NCI-H1417 treated with DMSO at 0.1 percent for 48 hours (cell line): ENCODE measurements at places on chromosomes 6 and 20.

GRCh38 chr6:13575377-13575775 is 975 bp downstream of the SIRT5 start:
- DNase-seq: no peak

DNA sequence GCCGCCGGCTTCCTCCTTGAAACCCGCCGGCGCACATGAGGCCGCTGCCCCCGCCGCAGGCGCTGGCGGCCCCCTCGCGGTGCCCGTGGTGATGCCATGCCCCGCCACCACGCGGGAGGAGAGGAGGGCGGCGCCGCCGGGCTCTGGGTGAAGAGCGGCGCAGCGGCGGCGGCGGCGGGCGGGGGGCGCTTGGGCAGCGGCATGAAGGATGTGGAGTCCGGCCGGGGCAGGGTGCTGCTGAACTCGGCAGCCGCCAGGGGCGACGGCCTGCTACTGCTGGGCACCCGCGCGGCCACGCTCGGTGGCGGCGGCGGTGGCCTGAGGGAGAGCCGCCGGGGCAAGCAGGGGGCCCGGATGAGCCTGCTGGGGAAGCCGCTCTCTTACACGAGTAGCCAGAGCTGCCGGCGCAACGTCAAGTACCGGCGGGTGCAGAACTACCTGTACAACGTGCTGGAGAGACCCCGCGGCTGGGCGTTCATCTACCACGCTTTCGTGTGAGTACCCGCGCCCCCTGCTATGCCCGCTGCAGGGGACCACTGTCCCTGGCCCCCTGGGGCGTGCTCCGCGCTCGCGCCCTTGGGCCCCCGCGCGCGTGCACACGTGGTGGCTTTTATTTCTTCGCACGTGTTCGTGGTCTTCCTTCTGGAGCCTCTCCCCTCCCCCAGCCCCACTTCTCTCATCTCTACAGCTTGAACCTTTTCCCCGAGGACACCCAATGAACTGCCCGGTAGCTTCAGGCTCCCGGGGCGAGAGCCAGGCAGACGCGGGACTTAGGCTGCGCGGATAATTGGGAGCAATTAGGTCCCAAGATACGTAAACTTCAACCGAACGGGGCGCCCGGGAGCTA is 453 bp downstream of the KCNQ5 start:
- DNase-seq: peak; percentile 19

DNA sequence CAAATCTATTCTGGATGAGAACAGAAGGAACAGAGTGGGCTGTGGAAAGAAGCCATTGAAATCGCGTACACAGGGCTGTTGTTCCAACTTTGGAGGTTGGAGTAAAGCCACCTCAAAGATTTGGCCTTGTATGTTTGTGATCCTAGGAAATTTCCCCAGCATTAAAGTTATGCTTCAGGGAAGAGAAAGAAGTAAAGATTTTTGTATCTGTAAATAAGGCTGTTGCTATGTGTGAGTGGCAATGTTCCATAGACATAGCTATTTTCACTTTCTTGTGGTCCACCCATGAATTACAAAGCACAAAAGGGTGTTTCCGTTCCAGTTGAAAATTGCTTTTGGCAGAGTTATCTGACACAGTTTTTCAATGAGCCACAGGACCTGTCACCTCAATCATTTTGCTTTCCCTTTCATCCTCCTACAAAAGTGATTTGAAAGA is 321.3 kb downstream of the TFAP2B start:
- no peak for DNase-seq

DNA sequence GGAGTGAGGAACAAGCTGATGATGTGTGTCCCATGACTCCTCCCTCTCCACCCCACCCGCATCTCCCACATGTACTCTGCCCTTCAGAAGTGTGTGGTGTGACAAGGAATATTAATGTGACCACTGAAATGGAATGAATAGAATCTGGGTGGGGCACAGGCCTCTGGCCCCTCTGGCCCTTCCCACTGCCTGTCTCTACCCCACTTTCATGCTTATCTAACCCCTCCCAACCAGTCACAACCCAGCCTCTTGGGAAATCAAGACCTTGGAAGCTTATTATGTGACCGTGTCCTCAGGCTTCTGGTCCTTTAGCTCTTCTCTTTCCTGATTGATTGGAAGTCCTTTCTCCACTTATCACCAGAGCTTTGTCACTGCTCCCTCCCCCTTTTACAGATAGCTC is 312.2 kb upstream of the SOX4 start:
- no peak for DNase-seq

GRCh38 chr6:114157848-114158247 is 185.0 kb downstream of the HS3ST5 start:
- DNase-seq: no peak

DNA sequence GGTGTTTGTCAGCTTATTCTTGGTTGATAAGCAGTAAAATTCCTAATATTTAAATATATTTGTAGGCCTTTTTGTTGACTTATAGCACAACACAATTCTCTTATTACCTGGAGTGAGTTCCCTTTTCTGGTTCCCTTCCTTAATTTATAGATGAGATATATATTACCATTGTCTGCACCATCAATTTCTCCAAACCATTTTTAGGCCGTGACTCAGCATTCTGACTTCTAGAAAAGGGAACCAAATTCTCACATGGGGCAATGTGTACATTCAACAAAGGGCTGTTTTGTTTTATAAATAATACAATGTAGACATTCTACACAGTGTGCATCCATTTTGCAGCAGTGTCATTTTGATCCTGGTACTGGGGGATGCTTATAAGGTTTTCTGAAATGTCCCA is 52.8 kb downstream of the NCOA7 start:
- DNase-seq: no peak

DNA sequence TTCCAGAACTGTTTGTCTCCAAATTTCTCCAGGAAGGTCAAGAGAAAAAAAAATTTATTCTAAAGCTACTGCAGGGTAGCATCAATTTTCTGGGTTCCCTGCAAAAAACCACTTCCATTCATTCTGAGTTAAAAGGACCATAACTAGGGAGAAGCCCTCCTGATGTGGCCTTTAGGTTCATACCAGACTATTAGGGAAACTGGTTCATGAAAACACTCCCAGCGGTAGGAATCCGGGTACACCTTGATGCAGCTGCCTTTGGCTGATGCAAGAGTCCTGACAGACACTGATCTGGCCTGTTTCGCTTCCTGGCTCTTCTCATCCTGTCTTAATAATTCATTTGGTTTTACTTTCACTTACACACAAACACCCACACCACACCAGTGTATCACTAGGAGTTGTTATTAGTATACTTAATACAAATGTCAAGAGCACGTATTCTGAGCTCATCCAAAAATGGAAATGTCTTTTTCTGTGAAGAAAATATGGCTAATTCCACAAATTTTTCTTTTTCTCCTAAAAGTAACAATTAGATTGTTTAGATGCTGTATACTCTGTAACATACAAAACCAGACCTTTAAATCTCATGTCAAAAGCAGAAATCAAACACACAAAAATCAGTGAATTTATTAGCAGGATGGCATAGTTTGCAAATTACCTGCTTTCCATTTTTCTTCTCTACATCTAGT is 38.4 kb upstream of the ARHGAP18 start:
- DNase-seq: no peak

DNA sequence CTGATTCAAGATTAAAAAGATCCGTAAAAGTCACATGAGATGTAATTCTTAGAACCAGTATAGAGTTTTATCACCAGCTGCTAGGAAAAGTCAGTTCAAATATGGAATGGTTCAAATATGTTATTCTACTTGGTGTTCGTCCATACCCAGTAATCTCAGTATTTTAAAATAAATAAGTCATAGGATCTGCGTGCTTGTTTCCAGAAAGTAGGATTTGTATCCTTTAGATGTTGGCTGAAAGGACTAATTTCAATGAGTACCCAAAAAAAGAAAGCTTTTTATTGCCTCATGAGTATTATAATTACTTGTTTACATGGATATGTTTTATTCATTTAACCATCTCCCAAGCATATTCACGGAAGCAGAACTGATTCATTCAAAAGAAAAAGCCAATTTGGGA is 12.2 kb downstream of the TPD52L1 start:
- DNase-seq: no peak

- no peak for DNase-seq
Measured at GRCh38 chr6:3356824-3357420, 98.2 kb downstream of the PSMG4 start.

DNA sequence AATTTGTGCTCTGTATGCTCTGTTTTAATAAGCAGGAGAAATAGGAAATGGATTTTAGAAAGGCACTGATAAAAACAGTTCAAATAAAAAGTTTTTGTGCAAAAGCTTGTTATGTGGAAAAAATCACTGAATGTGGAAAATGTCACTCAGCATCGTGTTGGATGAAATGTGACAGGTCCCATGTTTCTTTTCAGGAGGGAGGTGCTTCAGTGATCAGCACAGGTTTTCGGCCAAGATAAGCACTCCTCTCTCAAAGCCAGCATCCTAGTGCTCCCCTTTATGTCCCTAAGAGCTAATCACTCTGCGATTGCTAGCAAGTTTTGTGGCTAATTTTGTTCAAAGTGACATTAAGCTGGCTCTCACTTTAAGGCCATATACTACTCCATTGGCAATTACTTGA is 12.0 kb downstream of the UBE3D start:
- no peak for DNase-seq

DNA sequence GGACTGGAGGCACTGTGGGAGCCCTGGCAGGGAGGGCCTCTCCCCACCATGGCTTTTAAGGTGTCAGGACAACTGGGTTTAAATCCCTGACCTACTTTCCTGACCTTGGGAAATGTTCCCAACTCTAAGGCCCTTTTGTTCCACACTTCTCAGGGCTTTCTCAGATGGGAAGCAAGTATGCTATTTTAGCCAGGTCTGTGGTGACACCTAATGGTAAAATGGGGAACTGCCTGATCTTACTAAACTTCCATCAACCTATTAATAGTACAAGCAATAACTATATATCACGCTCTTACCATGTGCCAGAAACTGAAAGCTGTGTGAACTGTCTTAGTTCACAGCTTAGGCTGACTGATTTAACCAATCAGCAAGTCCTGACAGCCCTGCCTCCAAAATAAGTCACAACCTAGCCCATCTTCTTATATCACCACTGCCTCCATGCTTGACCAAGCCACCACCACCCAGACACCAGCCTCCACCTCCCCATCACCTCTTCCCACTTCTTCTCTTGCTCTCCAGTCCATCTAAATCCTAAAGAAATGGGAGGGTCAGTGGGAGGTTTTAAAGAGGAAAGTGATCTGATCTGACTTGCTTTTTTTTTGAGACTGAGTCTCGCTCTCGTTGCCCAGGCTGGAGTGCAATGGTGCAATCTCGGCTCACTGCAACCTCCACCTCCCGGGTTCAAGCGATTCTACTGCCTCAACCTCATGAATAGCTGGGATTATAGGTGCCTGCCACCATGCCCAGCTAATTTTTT is 6.9 kb upstream of the BLCAP start:
- DNase-seq: peak; percentile 55

- no peak for DNase-seq
Measured at GRCh38 chr6:137217801-137218472, 1.2 kb downstream of the IFNGR1 start.

GRCh38 chr6:127865108-127865507 is 35.8 kb downstream of the THEMIS start:
- no peak for DNase-seq

DNA sequence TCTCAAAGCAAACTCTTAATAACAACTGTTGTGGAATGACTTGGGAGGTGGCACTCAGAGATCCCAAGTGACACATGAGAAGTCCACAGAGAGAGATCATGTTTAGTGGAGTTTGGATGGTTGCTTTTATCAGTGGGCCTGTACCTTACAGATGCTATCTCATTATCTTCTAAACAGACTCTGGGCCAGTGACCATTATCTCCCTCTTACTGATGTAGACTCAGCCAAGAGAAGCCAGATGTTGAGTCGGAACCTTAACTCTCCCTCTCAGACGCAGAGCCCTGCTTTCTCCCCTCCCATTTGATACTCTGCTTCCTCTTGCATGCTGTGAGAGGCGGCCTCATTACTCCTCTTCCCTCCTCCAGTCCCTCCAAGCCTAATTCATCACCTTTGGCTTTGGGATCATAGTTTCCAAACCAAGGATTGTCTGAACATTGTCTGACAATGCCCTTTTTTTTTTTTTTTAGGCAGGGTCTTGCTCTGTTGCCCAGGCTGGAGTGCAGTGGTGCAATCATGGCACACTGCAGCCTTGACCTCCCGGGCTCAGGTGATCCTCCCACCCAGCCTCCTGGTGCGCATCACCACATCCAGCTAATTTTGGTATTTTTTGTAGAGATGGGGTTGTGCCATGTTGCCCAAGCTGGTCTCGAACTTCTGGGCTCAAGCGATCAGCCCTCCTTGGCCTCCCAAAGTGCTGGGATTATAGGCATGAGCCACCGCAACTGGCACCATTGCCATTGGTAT is 4.5 kb upstream of the DDR1 start:
- DNase-seq: no peak
